ENCODE measurements at places on chromosomes 12 and 14.
A peak's percentile ranks its signal among the peaks of the same experiment; 100 is the strongest.

- DNase-seq, result no peak
These were observed 9.9 kb downstream of the IFT43 start for GRCh38 chr14:75995372-75996041.

GRCh38 chr12:777550-778047 is 25.2 kb downstream of the WNK1 start:
- DNase-seq, result no peak

GRCh38 chr14:89227496-89227836 is 189.6 kb downstream of the FOXN3 start:
- no peak for DNase-seq

DNA sequence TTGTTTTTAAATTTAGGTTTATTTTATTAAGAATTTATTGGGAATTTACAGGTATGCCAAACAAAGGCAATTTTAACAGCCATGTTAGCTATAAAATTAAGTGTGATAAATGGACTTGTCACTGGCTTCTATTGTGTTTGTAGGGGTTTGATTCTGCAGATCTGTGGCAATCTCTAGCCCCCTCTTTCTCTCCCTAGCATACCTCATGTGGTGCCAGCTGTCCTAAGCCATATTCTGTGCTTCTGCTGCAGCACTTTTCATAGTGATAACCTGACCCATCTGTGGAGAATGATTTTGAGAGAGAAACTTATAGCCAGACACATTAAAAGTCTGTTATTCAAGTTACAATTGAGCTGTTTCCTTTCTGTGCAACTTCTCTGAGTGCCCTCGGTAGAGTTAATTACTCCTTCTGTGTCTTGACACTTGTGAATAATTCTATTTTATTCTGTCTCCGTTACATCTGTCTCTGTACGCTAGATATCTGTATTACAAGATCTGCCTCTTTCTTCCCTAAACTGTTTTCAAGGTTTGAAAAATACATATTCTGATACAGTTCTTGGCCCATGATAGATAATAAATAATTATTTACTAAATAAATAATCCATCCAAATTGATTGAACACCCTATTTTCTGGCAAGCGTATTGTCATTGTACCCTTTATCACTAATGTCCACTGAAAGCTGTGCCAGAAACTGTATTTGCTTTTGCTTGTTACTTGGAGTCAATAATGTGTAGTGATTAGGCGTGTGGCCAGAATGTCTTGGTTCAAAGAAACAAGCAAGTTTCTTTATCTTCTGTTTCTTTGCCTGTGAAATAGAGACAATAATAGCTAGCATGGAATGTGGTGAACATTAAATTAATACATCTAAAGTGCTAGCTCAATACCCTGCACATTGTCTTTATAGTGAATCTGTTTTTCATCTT is 40.0 kb downstream of the FRS2 start:
- DNase-seq, result no peak

DNA sequence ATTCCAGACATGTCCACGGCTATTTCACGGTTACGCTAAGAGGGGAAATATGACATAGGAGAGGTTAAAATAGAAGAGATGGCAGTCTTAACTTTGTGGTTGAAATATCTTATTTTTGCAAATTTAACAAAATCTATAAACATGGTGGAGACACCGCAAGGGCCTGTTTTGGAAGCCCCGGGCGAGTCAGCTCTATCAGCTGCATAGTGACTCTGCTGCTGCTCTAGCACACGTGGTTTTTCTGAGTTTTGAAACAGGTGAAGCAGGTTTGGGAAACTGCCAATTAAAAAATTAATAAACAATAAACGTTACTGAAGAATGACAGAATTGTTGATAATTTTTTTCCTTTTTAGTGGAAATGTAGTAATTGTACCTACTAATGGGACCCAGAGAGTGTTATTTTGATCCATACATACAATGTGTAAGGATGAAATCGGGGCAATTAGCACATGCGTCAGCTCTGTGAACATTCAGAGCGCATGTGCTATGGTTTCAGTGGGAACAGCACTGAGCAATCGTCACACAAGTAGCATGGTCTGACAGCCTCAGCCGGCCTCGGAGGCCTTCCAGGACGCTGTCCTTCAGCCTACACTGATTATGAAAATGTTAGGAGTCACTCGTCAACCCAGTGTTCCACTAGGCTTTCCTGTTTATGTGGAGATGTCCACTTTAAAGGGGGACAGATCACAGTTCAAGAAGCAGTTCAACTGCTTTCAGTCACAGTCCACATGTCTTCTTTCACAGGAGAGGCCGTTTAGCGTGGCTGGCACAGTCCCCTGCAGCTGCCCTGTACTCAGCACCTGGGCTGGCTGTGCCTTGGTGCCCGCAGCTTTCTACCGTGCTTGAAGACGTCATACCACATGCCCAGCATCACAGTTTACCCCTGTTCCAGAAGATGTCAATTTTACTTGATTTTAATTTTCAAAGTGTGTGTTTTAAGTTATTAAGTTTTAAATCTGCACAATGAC is 51.8 kb downstream of the MOK start:
- no peak for DNase-seq

DNA sequence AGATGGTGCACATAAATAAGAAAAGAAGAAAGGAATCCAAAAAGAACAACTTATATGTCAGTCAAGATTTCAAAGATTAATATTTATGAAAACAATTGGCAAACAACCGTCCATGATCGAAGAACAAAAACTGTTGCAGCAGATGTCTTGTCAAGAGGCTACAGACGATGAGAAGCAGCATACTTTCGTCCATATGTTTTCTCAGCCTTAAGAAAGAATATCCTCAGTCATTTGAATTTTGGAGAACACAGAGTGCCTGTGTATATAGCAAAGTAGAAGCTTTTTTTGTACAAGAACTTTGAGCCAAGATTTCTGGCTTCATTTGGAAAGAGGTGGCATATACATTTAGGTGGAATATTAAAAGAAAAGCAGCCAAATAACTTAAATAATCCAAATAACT is 297.2 kb downstream of the ITPR2 start:
- no peak for DNase-seq

- no peak for DNase-seq
These were observed 15.5 kb downstream of the DEGS2 start for GRCh38 chr14:100143934-100144333.

GRCh38 chr12:129215556-129215955 is 362.3 kb downstream of the GLT1D1 start:
- no peak for DNase-seq

GRCh38 chr14:37599507-37600368 is 4.3 kb downstream of the TTC6 start:
- DNase-seq, result no peak

GRCh38 chr12:78951803-78952551 is 87.4 kb downstream of the SYT1 start:
- DNase-seq, result no peak

- DNase-seq, result no peak
These were observed 198.5 kb downstream of the SOX5 start for GRCh38 chr12:23750923-23751322.

GRCh38 chr12:98771811-98772752 is 127.0 kb downstream of the APAF1 start:
- DNase-seq, result no peak

DNA sequence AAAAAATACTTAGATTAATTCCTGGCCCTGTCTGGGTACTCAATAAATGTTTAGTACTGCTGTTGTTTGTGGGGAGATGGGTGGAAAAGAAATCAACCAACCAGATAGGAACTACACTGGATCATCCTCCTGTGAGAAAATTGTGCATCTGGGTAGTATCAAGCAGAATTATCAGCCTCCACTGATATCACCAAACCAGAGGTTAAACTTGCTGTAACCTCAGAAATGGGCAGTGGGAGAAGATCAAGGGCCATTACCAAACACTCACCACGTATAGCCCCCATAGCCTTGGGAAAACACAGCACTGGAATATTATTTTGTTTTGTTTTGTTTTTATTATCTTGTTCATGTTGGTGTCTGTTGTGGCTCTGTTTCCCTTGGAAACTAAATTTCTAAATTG is 19.7 kb downstream of the VEZT start:
- DNase-seq, result no peak

GRCh38 chr12:1117970-1118563 is 127.0 kb downstream of the ERC1 start:
- peak; percentile 19 for DNase-seq

DNA sequence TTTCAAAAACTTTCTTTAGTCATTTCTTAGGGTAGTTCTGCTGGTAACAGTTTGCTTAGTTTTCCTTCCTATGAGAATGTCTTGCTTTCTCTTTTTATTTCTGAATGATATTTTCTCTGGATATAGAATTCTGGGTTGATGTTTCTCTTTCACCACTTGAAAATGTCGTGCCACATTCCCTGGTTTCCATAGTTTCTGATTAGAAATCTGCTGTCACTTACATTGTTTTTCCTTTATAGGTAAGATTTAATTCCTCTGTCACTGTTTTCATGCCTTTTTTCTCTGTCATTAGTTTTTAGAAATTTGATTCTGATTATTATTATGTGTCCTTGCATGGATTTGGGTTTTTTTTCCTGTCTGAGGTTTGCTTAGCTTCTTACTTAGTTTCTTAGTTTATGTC is 77.3 kb upstream of the PCNX4 start:
- no peak for DNase-seq

GRCh38 chr12:127558361-127558760 is 708.6 kb upstream of the TMEM132C start:
- no peak for DNase-seq

GRCh38 chr12:1859643-1860042 is 39.3 kb downstream of the LRTM2 start:
- DNase-seq, result no peak

GRCh38 chr14:98593361-98593761 is 678.6 kb downstream of the BCL11B start:
- no peak for DNase-seq

- no peak for DNase-seq
These were observed 56.5 kb downstream of the KDM2B start for GRCh38 chr12:121524196-121524916.

GRCh38 chr14:74491956-74492775 is 939 bp downstream of the NPC2 start:
- no peak for DNase-seq

- DNase-seq, result no peak
These were observed 38.7 kb downstream of the FAR2 start for GRCh38 chr12:29187756-29188155.

GRCh38 chr14:71429902-71430301 is 502.3 kb upstream of the RGS6 start:
- no peak for DNase-seq

All from AG04449 (cell line).